Body of pancreas (tissue), 4 donors: ENCODE measurements at places on chromosomes 1 and 21. TPM values are rescaled to one million over a fixed set of nuclear protein-coding genes. Genes with fewer than 3 reads are reported as not detected.

GRCh38 chr1:62311473-62311943 lies 7.7 kb downstream of the KANK4 start:
- no peak for DNase-seq

STIL gene
- total RNA-seq = not detected

KCNJ9 gene
- total RNA-seq = not detected

DNA sequence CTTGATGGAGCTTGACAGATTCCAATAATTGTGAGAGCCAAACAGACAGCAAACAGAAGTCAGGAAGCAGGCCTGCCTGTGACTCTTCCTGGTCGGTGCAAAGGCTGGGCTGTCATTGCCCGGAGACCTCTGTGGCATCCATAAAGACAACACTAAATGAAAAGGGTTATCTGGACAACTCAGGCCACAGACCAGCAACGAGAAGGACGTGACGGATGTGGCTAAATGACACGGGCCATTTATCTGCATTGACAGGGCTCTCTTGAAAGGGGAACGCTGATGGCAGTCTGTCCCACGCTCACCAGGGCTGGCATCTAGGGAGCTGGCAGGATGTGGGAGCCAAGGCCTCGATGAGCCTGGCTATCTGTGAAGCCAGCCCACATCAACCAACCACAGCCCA lies 35.0 kb downstream of the HMGB4 start:
- no peak for DNase-seq

DNA sequence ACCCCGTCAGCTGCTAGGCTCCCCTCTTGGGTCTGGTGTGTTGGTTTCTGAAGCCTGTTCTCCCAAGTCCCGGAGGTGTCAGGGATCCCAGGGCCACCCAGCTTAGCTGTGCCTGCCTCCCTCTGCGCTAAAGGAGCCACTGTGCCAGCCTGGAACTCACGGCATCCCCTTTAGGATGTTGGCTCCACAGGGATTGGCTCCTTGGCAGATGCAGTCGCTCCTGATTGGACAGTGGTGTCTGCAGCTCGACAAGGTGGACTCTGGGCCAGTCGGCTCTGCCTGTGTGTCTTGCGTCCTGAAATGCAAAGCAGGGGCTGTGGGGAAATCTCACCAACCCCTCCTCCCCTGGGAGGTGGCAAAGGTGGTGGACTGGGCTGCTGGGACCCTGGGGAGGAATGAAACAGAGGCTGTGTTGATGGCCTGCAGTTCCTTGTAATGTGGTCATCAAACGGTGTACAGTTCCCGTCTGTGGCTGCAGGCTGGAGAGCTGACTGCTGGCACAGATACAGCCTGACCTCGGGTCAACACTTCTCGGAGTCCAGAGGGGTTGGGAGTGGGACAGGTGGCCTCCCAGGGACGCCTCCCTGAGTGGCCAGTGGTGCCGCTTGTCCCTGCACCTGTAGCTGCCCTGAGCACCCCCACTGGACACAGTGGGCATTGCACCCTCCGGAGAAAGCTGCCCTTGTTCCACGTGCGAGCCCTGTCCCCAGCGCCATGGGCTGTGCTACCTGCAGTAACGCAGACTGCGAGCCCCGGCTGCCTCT lies 11.5 kb upstream of the KCNAB2 start:
- peak; percentile 54 for DNase-seq

- DNase-seq = no peak
These were observed 126.4 kb downstream of the TENT5C start for GRCh38 chr1:117732065-117732797.

- no peak for DNase-seq
These were observed 27.8 kb upstream of the ZBTB21 start for GRCh38 chr21:42037943-42038342.

DNA sequence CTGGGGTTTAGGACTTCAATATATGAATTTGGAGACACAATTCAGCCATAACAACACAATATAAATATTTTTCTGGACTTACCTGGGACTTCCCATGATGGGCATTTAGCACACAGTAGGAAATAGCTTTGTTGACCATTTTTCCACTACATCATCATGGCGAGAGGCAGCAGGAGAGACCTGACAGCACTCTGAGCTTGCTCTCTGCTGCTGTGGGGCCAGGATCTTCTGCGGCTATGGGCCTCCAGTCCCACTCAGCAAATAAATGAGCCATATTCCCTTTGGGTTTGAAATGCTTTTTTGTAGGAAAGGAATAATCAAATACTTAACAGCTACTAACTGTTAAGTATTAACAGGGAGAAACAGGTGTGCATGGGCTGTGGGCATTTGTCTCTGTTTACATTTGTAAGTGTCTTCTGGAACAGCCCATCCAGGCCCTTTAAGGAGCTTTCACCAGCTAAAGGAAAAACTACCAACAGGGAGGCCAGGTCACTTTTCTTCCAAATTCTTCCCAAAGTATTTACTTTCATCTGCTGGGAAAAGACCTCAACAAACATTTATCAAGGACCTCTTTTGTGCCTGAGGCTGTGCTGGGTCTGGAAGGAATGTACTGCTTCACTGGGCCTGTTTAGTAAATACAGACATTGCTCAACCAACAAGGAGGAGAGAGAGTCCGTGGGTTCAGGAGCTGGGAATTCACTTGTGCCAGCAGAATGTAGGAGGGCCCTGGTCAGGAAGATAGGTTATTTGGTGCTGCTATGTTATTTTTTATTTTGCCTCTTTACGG lies 133.2 kb downstream of the LRIG2 start:
- DNase-seq = no peak

DCDC2B gene
- not detected for total RNA-seq

DNA sequence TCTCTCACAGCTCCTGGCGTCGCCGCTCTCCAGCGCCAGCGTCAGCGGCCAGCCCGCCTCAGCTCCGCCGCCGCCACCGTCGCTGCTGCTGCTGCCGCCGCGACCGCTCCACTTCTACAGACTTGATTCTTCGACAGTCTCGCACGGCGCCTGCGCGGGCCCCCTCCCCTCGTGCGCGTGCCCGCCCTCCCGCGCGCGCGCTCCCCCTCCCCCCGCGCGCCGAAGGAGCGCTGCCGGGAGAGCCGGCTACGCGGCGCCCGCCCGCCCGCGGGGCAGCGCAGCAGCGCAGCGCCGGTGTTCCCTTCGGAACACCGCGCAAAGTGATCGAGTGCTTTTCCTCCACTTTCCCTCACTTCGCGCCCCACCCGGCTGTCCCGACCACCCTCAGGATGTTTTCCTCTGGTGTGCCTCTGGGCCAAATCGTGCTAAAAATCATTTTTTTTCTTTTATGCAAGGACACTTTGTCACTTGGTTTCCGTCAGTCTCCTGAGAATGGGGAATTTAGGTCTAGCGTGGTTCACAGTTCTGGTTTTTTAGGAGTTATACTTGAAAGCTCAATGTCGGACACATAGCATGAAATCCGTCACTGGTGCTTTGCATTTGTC lies at the start of gene IRF2BP2:
Gene IRF2BP2 (minus strand): TSS at position 118 of the 605 bp plus-strand sequence. CDS start 684 bp downstream, outside the sequence.
- DNase-seq = peak; percentile 90

- DNase-seq = no peak
These were observed 97.4 kb upstream of the SGIP1 start for GRCh38 chr1:66436378-66437135.

DNA sequence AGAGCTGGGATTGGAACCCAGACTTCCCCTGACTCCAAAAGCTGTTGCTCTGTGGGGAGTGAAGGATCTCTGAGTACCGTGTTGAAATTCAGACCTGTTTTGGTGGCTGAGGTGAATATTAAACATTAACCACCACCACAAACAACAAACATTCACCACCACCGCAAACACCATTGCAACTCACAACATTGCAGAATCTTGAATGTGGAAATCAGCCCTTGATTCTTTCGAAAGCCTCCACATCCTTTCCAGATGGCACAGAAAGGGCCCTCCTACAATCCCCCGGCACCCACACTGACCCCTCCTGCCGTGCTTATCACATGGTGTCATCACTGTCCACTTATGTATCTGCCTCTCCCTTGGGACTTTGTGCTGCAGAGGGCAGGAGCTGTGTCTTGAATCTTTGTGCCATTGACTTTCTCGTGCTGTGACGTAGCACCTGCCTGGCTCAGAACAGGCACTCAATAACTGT lies 1.4 kb downstream of the CDA start:
- DNase-seq = no peak

KIRREL1 gene
- total RNA-seq = 11.4 TPM

DNA sequence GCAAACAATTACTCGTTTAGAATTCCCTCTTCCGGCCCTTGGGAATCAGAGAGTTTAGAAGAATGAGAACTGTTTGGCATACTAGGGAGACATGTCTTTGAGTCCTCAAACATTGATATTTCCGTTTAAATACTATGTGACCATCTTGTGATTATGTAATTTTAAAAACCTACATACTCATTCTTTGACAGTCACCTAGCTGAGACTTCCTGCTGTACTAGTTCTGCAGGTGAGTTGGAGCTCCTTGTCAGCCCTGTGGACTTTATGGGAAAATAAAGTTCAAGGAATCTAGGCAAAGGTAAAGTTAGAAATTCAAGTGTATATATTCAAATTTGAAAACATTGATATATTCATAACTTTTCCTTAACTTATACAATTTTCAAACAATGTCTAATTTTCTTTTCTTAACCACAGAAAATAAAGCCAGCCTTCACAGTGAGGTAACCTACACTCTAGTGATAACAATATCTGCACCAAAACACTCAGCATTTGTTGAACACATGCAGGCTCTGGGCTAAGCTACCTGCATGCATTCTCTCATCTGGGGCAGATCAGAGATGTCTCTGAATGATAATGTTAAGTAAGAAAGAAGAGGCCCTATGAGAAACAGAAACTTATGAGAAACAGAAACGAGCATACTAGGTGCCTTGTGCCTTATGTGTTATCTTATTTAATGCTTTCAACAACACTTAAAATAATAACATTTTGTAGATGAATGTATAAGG lies 67.0 kb upstream of the BACE2 start:
- DNase-seq = no peak

- DNase-seq = no peak
These were observed 120.6 kb downstream of the KCNJ15 start for GRCh38 chr21:38377165-38378088.

NTRK1 gene
- total RNA-seq = not detected

ARHGEF19 gene
- total RNA-seq = 15.3 TPM

DNA sequence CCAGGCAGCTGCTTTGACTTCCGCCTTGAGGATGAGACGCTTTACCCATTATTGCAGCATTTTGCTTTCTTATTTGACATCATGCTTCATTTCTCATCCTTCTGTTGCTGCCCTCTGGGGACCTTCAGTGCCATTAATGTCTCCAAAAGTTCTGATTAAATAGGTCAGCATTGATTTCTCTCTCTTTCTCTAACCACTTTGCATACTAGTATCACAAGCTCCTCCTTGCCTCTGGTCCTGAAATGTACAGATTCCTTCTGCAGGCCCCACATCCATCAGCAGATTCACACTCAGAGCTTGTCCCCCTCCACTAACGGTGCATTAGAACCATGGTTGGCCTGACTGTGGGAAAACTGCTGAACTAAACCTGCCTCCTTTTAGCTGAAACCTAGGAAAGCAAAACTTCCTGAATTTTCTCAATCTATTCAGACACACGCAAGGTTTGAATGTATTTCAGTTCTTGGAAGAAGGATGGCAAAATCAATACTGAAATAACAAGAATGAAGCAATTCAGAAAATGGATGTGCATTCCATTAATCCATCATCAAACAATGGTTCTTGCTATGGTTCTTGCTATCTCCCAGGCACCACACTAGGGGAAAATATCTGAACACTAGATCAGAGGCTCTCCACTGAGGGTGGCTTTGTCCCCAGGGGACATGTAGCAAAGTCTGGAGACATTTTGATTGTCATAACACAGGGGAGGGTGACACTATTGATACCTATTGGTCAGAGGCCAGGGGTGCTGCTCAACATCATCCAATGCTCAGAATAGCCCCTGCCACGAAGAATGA lies 154.5 kb downstream of the PCP4 start:
- DNase-seq = no peak

DNA sequence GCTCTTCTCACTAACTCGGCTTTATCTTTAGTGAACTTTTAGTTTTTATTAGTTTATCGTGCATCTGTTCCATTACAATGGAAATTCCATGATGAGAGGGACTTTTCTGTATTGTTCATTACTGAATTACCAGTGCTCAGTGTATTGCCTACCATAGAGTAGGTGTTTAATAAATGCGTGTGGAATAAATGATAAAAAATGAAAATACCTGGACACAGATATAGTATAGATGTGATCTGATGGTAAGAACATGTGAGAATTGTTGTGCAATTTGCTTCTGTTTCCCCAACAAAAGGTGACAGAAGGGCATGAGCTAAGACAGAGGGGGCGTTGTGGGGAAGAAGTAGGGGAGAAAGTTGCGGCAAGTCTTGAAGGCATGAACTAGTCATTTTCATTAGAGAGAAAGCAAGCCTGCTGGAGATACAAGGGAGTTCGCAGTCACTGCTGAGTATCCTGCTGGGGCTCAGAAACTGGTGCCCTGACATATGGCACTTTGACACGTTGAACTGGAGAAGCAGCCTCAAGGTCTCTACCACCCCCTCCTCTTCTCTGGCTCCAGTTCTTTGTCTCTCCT lies 5.6 kb upstream of the COG2 start:
- DNase-seq = no peak

DNA sequence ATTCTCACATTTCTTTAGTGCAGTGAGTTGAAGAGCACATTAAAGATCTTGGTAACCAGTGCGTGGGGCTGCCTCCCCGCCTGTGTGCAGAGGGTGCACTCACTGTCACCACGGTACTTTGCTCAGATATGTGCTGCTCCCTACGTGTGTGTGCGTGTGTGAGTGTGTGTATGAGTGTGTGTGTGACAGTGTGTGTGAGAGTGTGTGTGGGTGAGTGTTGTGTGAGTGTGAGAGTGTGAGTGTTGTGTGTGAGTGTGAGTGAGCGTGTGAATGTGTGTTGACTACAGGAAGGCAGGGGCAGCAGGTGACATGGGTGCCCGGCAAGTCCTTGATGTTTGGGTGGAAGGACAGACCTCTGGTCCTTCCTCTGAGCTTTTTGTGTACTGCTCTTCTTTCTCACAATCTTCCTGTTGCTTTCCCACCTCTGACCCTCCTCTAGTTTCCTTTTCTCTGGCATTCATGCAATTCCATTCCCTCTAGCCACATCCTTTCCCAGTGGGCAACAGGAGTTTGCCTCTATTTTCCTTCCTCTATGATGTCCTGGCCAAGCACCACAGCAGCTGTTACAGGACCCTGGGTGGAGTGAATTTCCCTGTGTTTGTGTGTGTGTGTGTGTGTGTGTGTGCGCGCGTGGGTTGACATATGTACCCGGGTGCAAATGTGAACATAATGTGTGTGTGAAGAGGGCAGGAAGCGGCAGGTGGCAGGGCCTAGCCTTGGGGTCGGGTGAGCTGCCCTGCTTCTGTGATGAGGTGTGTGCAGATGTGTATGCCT lies 19.8 kb downstream of the LHX4 start:
- no peak for DNase-seq
